ENCODE measurements at places on chromosomes 1 and 21. TPM values are rescaled to one million over a fixed set of nuclear protein-coding genes. Genes with fewer than 3 reads are reported as not detected.

LRIF1 gene
- 18.3 TPM for total RNA-seq

ALPL gene
- 5.9 TPM for total RNA-seq

ERI3 gene
- total RNA-seq = 48.7 TPM

NBPF4 gene
- total RNA-seq = not detected

GRHL3 gene
- not detected for total RNA-seq

PIGR gene
- not detected for total RNA-seq

IVL gene
- total RNA-seq = not detected

TINAGL1 gene
- total RNA-seq = 286 TPM

NDUFS5 gene
- 476 TPM for total RNA-seq

BGLAP gene
- not detected for total RNA-seq

SLC19A1 gene
- 16.9 TPM for total RNA-seq

OR14K1 gene
- total RNA-seq = not detected

DIO1 gene
- total RNA-seq = not detected

VHLL gene
- total RNA-seq = not detected

ETV3L gene
- total RNA-seq = not detected

VASH2 gene
- total RNA-seq = 0.53 TPM

VWA5B1 gene
- total RNA-seq = not detected
